SJCRH30 (cell line): ENCODE measurements at places on chromosomes 12 and 14.

GRCh38 chr14:105028251-105028927 lies 7.5 kb upstream of the CDCA4 start:
- no peak for DNase-seq

DNA sequence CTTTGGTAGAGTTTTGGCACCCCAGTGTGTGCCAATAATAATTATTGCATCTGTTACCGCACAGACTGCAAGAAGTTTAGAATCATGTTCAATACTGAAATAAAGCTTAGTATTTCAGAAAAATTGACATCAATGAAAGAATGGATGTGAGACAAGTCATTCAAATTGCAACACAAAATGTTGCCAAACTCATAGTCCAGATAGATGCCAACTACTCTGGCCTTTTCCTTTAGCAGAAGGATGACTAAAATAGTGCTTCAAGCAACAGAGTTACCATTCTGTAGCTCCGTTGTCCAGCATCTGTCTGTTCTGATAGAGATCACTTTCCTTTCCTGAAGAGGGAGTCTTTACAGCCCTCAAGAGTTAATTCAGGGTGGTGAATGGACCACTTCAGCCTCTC lies 77.5 kb downstream of the LIN7A start:
- no peak for DNase-seq

GRCh38 chr12:66662729-66663128 lies 16.1 kb downstream of the GRIP1 start:
- DNase-seq = no peak

GRCh38 chr12:71640316-71640715 lies 23.3 kb downstream of the ZFC3H1 start:
- DNase-seq = no peak

DNA sequence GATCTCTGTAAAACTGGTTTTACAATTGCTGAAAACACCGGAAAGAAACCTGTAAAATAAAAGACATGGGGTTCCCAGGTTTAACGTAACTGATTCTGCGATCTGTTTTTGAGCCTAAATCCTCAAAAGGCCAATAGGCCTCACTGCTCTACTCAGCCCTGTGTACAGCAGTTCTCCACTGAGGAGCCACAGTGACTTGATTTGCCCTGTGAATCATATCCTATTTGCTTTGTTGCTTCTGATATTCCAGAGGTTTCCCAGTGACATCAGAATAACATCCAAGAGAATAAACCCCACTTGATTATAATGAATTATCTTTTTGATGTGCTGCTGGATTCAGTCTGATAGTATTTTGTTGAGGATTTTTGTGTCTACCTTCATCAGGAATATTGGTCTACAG lies 27.5 kb downstream of the MDM1 start:
- no peak for DNase-seq

DNA sequence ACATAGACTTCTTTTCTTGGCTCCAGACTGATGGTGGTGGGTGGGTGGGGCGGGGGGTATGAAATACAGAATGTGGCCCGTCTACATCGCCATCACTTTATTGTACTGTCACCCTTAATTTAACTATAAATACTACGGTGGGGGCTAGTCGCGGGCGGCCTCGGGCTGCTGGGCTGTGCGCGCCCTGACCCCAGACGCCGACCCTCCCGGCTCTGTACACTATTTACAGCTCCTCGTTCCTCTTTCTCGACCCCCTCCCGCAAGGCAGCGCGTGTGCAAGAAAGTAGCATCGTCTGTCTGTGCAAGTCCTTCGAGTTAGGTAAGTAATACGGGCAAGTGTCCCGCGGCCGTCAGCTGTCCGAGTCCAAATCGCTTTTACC lies 1.8 kb downstream of the GSC start:
- no peak for DNase-seq

- peak; percentile 72 for DNase-seq
Measured at GRCh38 chr12:56987551-56988053, 18.7 kb downstream of the ZBTB39 start.

DNA sequence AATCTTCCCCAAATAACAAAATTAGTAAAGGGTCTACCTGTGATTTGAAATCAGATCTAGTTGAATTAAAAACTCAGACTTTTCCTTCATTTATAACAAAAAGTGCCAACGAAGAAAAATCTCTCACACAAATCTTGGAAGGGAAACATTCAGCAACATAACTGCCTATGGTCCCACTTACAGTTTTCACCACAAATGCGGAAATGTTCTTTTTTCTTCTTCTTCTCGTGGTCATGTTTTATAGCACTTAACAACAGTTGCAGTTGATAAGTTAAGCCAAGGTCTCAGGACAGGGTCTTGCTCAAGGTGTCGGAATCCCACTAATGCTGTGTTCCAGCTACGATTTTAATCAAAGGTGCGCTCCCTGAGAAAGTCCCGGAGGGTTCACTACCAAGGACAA lies 10.1 kb downstream of the RNASE6 start:
- no peak for DNase-seq

GRCh38 chr14:52951681-52952554 lies 1.1 kb upstream of the FERMT2 start:
- DNase-seq = peak; percentile 66

DNA sequence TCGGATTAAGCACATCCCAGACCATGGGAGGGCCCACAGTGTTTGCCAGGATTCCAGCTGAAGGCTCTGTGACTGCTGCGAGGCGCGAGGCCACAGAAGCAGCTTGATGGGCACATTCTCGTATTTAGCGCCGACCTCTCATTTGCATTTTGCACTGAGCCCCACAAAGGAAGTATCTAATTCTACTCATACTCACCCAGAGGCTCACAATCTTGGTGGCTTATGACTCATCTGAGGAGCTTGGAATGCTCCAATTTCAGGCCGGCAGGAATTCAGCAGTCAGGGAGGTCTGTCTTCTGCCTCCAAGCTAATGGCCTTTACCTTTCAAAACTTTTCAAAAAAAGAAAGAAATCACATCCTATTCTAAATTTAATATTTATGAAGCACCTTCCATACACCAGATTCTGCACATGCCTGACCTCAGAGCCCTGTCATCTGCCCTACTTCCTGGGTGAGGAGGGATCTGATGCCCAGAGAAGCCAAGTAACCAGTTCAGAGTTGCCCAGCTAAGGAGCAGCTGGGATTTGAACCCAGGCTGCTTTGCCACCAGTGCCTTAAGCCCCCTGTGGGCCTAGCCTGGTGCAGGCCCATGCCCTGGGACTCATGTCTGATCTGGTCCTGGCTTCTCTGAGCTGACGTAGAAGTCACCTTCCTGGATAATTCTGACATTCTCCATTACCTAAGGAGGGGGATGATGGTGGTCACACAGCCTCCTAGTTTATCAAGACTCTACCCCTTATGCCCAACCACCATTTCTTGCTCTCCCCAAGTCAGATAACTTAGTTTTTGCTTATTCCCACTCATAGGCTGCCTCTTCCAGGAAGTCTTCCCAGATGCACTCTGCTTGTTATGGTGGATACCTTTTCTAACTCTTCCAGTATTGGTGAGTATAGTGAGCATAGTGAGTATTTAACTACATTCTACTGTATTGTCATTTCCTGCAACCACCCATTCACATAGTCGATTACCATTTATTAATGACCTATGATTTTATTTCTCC lies 198.9 kb downstream of the RBM19 start:
- peak; percentile 64 for DNase-seq

GRCh38 chr12:2794191-2794735 lies 507 bp upstream of the FKBP4 start:
- no peak for DNase-seq
